ENCODE measurements at places on chromosomes 4 and X.
A peak's percentile ranks its signal among the peaks of the same experiment; 100 is the strongest.

DNA sequence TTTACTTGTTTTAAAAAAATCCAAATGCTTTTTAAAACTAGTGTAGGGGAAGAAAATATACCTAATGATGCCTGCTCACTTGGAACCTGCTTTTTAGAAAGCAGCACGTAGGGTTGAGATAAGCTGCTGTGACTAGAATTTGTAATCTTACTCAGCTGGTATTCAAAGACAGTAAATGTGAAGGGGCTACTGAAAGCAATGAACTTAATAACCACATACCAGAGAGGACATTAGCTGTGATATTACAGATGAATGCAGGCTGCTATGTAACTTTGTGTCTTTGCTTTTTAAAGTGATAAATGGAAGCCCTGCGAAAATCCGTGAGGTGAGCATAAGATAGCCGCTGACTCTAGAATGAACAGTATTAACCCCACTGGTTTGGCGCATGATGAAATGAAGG lies 124.1 kb downstream of the TRIML1 start:
- DNase-seq: no peak

DNA sequence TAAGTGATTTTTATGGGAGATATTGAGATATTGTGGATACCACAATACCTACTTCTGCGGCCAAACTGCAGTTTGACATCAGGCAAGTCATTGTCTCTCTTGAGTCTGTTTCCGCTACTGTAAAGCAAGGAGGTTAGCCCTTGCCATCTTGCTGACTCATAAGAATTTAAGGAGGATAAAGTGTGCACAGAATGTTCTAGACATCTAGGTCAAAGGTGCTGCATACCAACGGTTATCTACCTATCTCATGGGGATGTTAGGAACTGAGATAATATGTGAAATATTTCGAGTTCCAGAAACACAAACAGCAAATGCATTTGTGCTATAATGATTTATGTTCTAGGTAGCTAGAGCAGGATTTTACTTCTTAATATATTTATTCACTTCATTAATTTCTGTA lies 211.5 kb upstream of the NR3C2 start:
- no peak for DNase-seq

GRCh38 chr4:88535090-88535755 lies 11.6 kb upstream of the PYURF start:
- no peak for DNase-seq

- DNase-seq: no peak
Observed at GRCh38 chr4:148126825-148127224, 315.4 kb downstream of the NR3C2 start.

- DNase-seq: no peak
Observed at GRCh38 chr4:155252327-155252726, 43.9 kb downstream of the NPY2R start.

DNA sequence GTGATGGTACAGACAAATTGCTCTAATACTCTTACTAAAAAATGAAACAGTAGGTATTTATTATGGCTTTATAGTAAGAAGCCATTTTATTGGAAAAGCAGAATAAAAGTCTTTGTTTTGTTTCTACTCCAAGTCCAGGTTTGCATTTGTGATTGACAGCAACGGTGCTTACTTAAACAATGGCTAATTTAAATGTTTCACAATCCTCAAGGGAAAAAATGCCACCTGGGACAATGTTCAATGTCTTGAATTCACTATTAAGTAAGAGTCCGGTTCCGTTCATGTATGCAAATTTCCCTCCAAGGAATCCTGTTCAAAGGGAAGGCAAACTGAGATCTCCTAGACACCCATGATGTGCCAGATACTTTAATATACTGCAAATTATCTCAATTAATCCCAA lies 123.6 kb downstream of the RBM47 start:
- no peak for DNase-seq

GRCh38 chr4:188876881-188877280 lies 737.6 kb downstream of the TRIML1 start:
- no peak for DNase-seq

GRCh38 chr4:73894001-73894400 lies 24.8 kb downstream of the CXCL1 start:
- no peak for DNase-seq

DNA sequence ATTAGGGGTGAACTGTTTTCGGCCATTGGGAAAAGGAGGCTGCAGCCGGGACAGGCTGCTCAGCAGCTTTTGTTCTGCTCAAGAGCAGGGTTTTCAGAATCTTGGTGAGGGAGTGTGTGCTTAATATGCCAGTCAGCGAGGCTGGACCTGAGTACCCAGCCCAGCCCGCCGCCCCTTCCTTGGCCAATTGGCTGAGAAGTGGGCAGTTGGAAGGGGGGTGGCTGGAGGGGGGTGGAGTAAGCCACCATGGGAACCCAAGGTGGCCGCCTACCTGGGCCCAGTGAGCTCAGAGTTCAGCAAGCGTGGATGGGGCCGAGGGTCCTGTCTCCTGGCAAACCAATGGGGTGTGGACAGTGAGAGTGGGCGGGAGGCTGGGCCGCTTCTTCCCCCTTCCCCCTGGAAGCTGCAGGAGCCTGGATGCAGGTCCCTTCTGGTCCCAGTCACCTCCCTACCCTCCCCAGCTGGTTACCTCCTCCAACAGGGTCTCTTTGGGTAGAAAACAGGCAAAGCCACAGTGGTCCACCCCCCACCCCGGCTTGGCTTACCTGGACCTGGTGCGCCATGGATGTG lies 52.5 kb downstream of the SORCS2 start:
- DNase-seq: no peak

GRCh38 chr4:183478123-183478522 lies 26.7 kb upstream of the ING2 start:
- no peak for DNase-seq

GRCh38 chr4:97593248-97593647 lies 550.0 kb downstream of the STPG2 start:
- no peak for DNase-seq

- DNase-seq: no peak
Observed at GRCh38 chr4:140260227-140260626, 106.2 kb upstream of the MAML3 start.

DNA sequence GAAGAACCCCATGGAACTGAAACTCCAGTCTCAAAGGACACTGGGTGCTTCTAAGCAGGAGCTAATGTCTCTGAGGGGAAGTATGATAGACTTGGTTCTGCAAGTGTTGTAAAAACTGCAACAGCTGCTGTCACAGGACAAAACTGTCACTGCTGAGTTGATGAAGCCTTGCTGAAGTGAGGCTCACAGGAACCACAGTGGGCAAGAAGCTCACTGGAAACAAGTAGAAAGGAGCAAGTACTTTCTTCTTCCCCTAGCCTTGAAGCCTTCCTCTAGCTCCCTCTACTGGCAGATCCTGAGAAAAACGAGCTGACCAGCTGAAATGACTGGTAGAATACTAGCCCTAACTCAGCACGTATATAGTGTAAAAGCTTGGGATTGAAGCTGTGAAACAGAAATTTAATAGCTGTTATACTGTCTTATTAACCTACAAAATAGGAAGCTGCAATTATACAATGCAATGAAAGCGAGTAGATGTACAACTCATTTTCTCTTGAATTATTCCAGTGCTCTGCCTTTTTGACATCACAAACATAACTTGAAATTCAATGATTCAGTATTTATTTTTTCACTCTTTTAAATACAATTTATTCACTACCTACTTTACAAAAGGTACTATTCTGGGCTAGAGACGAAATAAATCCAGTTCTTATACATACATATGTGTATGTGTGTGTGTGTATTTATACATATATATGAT lies 91.4 kb downstream of the GABRB1 start:
- DNase-seq: peak; percentile 4
